Cerebellar nuclear complex (tissue), 1 donor: ENCODE measurements at places on chromosomes 4 and X.

- DNase-seq = no peak
Observed at GRCh38 chr4:1285790-1286553, 3.7 kb upstream of the MAEA start.

DNA sequence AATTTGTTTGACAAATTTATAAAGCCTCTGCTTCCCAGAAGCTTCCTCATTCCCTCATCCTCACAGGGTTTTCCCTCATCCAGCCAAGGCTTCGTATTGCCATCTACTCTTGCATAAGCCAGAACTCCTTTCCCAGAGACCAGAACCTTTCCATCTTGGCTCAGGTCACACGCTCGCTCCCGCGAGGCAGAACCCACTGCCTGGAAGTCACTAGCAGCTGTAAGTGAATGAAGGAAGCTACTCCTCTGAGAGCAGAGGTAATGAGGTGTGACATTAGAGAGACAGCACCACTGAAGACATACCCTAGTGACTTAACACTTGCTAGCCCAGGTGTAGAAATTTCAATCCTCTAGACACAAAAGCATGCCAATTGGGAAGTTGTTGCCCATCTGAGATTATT is 52.5 kb downstream of the LHFPL1 start:
- DNase-seq = no peak

- no peak for DNase-seq
Observed at GRCh38 chrX:19990151-19990555, 708 bp downstream of the BCLAF3 start.

DNA sequence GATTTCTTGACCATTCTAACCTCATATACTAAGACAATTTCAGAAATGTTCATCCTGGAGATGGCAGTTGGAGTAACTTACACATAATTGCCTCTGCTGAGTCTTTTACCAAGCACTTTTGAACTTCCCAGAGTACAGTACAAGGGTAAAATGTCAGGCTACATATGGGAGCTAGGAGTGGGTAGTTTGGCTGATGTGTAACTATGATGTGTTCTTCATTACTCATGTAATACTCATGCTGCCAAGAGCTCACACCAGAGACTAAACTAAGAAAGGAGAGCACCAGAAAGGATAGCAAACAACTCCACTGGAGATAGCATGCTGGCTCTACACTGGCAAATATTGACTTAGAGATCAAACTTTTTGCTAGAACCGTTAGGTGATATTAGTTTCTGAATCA is 194.0 kb downstream of the PDGFRA start:
- DNase-seq = no peak

DNA sequence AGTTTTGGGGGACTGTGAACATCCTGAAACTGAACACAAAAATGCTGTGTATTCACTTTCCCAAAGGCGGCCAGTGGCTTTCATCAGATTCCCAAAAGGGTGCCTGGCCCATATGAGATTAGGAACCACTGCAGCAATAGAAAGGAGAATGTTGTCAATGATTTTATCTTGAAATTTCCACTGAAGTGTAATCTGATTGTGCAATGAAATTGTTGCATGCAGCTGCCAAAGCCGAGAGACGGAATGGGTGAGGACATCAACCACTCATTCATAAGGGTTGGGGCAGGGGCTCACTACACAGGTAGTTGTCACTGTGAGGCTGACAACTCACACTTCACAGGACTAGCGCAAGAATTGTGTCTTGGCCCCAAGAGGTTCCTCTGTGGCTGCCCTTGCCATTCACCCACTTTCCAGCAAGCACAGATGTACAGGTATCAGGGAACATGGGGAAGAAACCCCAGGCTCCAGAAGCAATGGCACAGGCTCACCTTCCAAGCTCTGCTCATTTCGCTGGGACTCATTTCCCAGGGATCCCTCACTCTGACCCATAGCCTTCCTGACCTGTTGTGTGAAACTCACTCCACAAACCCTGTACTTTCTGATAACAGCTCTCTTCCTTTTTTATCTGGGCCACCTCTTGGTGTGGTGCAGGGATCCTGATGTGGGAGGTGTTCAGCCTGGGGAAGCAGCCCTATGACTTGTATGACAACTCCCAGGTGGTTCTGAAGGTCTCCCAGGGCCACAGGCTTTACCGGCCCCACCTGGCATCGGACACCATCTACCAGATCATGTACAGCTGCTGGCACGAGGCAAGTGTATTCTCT is 48.8 kb downstream of the BMX start:
- no peak for DNase-seq

DNA sequence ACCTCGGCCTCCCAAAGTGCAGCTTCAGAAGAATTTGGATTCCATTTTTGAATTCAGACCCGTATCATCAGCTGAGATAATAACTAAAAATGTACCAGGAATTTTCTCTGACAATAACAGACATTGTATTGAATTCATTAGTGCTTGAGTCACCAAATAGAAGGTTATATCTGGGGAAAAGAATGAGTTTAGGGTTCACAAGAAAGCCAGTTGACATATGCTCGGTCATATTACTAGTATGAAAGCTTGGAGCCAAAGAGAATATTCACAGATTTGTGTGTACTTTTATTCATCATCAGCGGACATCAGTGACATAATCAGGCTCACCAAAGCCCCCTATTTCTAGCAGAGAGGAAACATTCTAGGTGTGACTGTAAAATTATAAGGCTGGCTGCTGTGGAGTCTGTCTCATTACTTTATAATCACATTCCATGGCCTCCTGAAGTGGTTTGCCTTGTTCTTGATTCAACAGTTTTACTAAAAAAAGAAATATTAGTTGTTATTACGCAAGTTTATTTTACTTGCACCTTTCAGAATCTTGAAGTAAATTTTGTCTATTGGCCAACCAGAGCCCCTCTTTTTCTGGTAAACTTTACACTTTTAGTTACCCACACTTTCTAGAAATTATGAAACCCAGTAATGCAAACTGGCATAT is 14.6 kb upstream of the DCTD start:
- DNase-seq = no peak

DNA sequence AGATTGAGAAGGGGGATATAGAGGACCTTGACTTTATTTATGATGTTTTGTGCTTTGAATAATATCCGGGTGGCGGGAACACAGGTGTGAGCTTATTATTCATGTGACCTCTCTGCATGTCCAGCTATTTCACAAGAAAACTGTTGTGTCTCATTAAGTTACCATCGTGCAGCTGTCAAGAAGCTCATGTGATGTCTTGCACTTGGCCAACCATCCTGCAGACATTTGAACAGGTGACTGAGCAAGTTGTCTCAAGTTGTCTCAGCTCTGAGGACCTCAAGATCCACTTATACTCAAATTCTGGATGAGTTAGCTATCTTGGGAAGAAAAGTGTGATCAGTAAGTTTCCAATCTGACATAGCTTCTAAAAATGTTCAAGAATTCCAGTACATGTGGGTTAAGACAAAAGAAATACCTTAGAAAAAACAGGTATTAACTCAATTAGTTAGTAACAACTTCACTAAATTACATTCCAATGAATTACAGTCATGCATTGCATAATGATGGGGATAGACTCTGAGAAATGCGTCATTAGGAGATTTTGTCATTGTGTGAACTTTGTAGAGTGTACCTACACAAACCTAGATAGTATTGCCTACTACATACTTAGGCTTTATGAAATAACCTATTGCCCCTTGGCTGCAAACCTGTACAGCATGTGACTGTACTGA is 462.2 kb downstream of the INPP4B start:
- no peak for DNase-seq

- no peak for DNase-seq
Observed at GRCh38 chr4:183300070-183300469, 20.0 kb downstream of the CLDN22 start.
